ENCODE measurements at places on chromosomes 7 and 10.

DNA sequence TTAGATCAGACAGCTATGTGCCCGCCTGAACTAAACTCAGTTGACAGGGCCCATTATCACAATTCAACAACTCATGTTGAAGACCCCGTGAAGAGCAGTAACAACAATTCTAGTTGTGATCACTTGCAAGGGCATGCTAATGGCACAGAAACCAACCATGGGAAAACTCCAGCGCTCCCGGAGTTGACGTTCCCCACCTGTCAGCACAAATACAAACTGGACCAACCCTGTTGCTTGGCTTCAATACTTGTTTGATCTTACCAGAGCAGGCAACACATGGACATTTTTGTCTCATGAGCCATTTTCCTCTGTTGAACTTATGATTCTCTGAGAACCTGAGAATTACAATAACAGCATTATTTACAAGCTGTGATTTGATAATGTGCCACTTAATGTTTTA is 119.0 kb upstream of the LANCL2 start:
- DNase-seq = no peak

GRCh38 chr7:101278461-101279292 is 33.8 kb upstream of the FIS1 start:
- DNase-seq = no peak

- no peak for DNase-seq
Observed at GRCh38 chr10:12629767-12630165, 280.4 kb downstream of the CAMK1D start.

DNA sequence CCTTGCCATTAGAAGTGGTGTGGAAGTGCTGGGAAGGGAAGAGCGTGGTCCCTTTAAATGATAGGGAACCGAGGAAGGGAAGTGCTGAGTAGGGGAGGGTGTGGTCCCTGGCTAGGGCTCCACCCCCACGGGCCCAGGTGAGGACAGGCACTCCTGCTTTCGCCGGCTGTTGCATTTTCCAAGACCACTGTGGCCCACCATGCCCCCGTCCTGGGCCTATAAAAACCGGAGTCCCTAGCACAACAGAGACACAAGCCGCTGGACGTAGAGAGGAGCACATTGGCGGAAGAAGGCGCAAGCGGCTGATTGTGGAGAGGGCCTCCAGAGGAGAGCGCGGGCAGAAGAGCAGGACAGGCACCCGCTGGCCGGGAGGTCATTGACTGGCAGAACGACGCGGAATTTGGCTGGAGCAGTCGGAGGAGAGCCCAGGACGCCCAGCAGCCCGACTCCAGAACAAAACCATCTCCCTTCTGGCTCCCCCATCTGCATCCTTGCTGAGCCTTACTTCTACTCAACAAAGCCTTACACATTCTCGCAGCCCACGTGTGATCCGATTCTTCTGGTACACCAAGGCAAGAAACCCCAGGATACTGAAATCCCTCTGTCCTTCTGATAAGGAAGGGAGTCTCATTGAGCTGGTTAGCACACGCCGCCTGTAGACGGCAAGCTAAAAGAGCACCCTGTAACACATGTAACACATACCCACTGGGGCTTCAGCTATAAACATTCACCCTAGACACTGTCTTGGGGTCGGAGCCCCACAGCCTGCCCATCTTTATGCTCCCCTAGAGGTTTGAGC is 146.2 kb upstream of the LYZL1 start:
- no peak for DNase-seq

DNA sequence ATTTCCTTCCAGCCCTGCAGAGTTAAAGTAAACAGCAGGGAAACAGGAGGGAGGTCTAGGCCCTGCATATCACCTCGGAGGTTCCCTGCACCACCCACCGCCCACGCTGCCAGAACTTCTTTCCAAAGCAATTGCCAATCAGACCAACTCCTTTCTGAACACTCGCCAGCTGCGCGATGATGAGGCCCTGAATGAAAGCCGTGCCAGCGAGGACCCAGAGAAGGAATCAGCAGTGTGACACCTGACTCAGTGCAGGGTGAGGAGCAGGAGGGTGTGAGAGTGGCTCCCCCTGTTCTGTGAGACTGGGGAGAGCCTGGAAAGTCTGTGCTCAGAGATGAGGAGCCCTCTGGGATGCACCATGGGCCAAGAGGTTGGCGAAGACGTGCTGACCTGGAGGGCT is 3.3 kb upstream of the TCERG1L start:
- DNase-seq = no peak

DNA sequence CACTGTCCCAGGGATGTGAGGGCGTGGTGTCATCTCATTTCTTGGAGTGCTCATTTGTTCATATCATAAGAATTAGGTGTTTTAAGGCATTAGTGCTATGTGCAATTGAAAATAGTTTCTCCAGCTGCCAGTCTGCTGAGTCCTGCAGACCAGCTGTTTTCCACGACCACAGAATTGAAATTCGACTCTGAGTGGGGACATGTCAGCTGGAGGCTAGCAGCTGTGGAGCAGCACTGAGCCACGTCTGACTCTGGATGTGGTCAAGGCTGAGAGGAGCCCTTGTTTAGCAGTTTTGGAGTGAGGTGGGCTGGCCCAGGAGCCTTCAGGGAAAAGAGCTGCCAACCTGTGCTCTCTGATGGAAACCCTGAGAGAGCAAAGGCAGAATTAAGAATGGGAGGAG is 156.3 kb upstream of the GRB10 start:
- DNase-seq = no peak

DNA sequence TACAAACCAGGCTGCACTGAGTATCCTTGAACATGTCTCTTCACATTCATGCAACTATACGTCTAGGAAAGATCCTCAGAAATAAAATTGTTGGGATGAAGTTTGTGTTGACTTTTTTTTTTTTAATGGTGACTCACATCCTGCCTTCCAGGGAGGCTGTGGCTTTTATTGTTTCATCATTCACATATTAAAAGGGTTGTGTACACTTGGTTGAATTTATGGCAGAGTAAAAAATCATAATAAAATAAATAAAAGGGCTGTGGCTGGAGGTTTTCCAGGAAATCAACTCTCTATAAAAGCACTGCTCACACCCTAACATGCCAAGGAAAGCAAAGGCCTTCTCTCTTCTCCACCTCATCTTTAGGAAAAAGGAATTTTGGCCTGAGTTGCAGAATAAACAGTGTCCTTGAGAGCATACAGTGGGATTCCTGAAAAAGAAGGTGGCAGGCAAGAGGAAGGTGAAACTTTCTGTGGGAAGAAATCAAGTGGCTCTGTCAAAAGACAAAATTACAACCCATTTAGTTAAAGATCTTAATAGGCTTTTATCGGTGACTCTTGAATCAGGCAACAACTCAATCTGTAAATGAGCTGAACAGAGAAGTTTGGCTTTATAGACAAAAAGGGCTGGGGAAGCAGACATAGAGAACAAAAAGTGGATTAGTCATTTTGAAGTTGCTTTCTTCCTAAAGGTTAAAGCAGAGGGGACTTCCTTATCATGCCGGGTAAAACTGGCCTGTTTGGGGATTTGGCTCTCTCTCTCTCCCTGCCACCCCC is 41.6 kb upstream of the FHIP2A start:
- DNase-seq = no peak

DNA sequence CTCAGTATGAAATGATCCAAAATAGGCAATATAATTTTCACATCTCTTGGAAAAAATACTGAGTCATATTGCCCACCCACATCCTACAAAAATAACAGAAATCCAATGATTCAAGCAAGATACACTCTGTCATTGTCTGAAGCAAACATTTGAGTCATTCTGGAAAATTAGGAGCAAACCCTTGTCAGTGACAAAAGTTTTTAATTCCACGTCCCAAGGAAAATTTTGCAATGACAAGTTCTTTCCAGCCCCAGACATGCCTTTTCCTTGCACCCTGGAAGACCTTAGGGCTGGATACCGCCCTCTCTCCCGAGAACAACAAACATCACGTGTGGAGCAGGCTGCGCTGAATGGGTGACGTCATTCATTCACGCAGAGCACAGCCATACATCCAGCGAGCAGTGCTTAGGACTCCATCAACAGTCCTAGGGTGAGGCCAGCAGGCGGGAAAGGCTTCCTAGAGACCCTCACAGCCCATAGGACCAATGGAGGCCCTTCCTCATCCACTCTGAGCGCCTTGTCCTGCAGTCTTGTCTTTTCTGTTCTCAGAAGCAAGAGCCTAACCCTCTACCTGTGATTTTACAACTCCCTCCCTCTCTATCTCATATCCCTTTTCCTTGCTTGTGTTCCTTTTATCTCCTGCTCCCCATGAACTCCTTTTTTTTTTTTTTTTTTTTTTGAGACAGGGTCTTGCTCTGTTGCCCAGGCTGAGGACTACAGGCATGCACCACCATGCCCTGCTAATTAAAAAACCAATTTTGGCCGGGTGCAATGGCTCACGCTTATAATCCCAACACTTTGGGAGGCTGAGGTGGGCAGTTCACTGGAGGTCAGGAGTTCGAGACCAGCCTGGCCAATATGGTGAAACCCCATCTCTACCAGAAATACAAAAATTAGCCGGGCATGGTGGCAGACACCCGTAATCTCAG is 23.5 kb upstream of the KDM7A start:
- no peak for DNase-seq

- DNase-seq = no peak
Observed at GRCh38 chr7:122123746-122124145, 20.3 kb downstream of the AASS start.

- DNase-seq = no peak
Observed at GRCh38 chr10:47301833-47302232, 1.8 kb downstream of the GDF10 start.

DNA sequence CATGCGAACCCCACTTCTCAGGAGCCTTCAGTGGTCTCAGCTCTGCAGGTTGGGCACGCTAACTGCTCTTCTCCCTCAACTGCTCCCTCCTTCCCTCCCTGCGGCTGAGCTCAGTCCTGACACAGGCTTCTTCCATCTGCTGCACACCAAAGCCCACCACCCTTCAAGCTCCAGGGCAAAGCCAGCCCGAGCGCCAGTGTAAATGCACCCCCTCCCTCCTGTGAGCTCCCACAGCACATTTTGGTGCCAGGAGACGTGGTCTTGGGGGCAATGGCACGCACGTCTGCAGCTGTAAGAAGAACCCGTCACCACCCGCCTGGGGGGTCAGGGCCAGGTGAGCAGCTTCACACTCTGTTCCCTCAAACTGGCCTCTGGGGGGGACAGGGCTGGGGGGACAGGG is 15.9 kb downstream of the VIPR2 start:
- DNase-seq = no peak

GRCh38 chr7:16465469-16466361 is at the start of gene SOSTDC1:
SOSTDC1 (minus strand) TSS chr7:16465738; CDS start chr7:16465668, 70 bp downstream.
- DNase-seq = peak; percentile 54

GRCh38 chr7:44401692-44402091 is 76.3 kb upstream of the CAMK2B start:
- DNase-seq = no peak

GRCh38 chr7:151813445-151813844 is 63.5 kb downstream of the PRKAG2 start:
- DNase-seq = no peak

DNA sequence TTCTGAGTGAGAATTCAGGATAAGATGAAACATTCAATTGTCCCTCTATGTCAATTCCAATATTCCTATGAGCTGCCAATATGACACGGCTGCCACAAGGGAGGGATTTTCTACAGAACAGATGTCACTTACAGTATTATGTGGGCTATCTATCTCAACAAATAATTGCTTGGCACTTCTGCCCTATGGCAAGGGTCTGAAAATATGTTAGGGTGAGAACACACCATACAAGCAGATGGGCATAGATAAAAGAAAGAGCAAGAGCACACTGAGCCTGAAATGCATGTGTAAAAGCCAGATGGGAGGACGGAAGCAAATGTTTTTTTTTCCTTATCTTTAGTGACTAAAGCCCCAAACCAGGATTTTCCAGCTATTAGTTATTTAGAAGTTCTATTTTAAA is 70.1 kb upstream of the TFEC start:
- DNase-seq = no peak

- DNase-seq = peak; percentile 43
Observed at GRCh38 chr7:90708841-90709317, 112.8 kb downstream of the CDK14 start.

- DNase-seq = no peak
Observed at GRCh38 chr7:90432752-90433151, 29.5 kb downstream of the CLDN12 start.

DNA sequence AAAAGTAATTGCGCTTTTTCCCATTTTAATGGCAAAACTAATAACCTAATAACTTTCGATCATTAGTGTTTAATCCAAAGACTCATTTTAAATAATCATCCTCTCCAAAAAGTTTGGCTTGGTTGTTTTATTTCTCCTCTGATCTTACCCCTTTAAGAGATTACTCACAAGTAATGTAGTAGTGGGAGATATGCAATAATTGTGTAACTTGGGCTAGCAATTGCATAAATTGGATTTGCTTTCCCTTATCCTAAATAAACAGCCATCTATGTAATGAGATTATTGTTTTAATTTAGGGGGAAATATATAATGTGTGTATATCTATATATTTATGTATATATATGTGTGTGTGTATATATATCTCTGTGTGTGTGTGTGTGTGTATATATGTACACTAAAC is 82.5 kb downstream of the RNLS start:
- DNase-seq = no peak

DNA sequence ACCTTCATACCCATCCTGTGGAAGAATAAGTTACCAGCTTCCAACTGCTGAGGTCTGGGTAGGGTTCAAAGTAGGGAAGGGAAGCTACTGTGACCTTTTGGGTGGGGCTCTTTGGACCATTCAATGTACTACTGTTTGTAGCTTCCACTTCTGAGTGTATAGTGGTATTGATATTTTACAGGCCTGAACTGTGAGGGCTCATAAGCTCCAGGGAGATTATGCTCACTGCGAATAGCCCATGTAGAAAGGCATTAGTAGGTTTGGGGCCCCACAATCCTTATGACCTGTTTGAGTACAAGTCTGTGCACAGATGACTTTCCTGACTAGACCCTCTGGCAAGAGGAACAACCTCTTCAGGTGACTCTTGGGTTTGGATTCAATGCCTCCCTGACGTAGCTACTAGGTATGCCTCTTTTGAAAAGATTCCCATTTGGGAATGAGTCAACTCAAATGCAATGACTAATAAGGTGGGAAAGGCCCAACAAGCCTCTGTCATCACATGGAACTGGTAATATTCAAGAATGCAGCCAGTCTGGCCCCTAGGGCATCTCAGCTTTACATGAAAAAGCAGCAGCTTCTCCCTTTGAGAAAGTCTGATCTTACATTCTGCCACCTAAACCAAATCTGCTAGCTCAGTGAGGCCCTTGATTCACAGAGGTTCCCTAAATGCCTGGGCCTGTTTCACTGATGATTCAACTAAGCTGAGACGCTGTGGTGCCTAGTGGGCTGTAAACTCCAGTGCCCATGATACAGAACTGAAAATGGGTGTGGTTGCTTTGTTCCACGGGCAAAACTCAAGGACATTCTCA is 79.8 kb downstream of the ABI1 start:
- DNase-seq = peak; percentile 42

- peak; percentile 96 for DNase-seq
Observed at GRCh38 chr7:332646-333392, 42.8 kb downstream of the FOXL3 start.

DNA sequence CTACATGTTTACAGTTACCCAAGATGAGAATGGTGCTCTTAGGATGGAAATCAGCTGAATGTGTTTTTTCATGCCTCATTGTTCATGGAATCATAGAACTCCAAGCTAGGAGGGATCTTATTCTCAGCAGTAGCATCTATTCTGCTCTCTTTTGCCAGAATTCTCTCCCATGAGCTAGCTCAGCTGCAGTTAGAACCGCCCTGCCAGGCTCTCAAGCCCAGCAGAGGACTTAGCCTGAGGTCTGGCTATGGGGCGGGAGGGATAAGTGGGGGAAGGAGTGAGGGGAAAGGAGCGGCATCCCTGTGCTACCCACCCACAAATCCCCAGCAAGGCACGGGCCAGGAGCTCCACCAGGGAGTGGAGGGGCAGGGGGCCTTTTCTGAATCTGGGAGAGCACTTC is 120.7 kb upstream of the PLXNA4 start:
- no peak for DNase-seq

All from Caco-2 (cell line).